Midbrain (tissue), 1 donor: ENCODE measurements at places on chromosomes 1 and 21.

DNA sequence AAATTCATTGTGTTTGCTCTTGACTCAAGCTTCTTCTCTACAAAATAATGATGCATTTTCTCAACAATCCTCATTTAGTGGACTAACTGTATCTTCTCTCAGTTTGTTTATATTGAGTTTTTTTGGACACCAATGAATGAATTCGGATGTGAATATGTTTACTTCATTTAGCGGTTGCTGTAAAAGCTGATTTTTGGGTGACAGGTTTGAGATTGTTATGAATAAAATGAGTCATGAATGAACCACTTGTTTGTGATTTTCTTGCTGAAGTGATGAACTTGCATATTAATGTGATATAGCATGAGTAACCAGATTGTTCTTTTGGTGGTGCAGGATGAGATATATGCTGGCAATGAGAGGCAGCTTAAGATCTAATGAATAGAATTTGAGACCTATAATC is 3.1 kb downstream of the DNM3 start:
- DNase-seq, result no peak

DNA sequence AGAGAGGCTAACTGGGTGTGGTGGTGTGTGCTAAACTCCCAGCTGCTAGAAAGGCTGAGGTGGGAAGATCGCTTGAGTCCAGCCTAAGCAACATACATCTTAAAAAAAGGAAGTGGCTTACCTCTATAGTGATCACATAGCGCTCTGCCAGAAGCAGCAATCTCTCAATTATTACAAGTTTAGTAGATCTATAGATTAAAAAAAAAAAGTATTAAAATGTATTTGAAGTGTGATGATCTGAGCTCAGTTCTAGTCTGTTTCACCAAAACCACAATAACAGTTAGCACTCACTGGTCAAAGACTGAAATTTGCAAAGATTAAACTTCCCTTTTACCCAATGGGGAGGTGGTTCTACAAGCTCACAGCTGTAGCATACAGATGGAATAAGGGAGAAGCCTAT is 76.3 kb downstream of the USP24 start:
- DNase-seq, result no peak

- no peak for DNase-seq
Measured at GRCh38 chr1:47914218-47914938, 82.8 kb downstream of the TRABD2B start.

- no peak for DNase-seq
Measured at GRCh38 chr1:61447968-61448430, 276.9 kb downstream of the TM2D1 start.

GRCh38 chr1:181091309-181092040 is 3.0 kb downstream of the IER5 start:
- no peak for DNase-seq

GRCh38 chr1:24699628-24700027 is 45.6 kb upstream of the CLIC4 start:
- no peak for DNase-seq

DNA sequence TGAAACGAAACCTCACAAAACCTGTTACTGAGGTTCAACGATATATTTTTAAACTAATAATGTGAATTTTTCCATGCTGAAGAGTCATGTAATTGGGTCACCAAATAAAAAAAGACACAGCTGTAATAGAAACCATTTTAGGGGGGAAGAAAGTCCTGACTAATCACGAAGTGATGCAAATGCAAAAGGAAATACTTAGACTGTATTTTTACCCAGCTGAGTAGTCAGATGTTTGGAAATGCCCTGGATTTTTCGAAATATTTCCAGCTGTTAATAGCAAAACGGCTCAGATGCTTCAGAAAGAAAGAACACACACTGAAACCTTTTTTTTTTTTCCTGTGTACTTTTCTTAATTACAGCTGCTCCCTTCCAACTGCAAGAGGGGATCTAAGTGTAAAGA is 210.3 kb downstream of the SETD4 start:
- no peak for DNase-seq

DNA sequence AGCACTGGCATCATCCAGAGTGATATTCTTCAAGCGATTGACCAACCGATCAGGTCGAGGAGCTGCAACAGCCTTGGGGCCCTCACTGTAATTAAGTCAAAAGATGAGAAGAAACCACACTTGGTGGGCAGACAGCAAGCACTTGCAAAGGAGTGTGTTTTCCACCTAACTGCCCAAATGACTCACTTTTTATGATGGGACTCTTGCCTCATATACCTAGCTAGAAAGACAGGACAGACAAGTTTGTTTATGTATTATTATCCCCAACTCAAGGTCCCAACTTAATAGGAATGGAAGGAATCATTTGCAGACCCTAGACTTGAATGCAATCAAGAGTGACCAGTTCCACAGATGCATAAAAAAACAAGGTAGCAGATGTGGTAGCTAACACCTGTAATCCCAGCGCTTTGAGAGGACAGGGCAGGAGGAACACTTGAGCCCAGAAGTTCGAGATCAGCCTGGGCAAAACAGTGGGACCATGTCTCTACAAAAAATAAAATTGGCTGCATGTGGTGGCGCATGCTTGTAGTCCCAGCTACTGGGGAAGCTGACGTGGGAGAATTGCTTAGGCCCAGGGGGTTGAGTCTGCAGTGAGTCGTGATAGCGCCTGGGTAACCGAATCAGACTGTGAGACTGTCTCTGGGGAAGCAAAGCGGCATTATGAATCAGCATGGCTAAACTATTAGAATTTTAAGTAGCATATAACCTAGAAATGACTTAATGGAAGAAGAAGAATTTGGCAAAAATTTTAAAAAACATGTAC is 2.3 kb upstream of the NRAS start:
- no peak for DNase-seq

DNA sequence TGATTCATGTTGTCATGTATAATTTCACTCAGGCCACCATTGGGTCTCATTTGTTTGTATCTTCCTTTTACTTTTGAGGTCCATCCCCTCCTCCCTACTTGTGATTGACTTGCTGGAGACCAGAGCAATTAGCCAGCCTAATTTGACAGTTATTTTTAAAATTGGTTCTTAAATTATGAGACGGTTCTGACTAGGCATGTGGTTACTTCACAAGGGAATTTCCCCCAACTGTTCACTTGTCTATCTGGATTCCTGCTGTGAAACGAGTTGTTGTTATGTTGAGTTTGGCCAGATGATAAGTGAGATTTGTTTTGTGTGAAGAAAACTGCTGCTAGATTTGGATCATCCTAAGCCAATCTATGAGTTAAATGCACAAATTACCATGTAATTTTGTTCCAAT is 359.1 kb downstream of the BARHL2 start:
- no peak for DNase-seq

DNA sequence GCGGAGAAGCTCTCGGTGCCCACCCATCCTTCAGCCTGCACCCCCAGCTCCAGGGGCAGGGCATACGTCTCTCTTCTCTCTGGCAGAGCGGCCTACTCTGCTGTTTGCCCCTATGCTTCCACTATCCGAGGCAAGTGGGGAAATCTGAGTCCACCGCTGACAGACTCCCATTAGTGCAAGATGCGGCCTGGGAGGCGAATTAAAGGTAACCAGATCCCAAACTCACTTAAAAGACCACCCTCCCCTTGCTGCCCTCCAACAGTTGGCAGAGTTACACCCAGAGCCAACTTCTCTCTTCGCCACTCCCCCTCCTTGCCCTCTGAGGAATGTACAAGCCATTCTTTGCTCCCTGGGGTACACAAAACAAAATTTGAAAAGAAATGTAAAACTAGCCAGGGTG is 6.4 kb downstream of the FOXD3 start:
- no peak for DNase-seq

GRCh38 chr1:155694167-155694566 is 5.3 kb downstream of the DAP3 start:
- no peak for DNase-seq

DNA sequence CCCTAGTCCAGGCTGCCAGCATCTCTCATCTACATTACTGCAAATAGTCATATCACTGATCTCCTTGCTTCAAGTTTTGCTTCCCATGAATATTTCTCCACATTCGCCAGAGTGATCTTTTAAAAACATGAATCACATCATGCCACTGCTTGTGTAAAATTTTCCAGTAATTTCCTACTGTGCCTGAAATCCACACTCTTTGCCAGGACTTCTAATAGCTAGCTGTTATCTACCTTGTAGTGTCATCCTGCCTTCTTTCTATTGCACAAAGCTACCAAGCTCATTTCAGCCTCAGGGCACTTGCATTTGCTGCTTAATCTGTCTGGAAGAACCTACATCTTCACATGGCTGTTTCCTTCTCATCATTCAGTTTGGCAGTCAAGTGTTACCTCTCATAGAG is 33.9 kb upstream of the ZNF362 start:
- no peak for DNase-seq

DNA sequence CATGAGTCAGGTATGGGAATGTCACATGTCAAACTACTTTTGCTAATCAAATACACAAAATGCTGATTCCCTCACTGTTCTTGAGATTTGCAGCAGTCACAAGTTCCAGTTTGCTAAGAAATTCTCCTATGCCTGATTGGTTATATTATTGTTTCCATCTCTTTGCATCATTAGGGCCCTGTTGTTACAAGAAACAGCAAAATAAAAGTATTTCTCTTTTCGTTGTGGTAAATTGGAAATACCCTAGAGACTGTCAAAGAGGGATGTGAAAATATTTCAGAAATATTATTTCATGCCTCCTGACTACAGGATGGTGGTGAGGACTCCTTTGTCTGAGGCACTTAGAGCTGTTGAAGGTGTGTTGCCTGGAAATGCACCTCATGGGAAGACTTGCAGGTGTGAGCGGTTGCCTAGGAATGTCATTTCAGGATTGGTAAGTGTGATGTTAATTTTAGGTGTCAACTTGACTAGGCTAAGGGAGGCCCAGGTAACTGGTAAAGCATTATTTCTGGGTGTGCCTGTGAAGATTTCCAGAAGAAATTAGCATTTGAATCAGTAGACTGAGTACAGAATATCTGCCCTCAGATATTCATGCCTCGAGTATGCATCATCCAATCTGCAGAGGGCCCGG is 117.4 kb downstream of the ROR1 start:
- DNase-seq, result no peak

- no peak for DNase-seq
Measured at GRCh38 chr1:56376188-56376984, 203.0 kb downstream of the PLPP3 start.
